Tongue (tissue), 3 donors: ENCODE measurements at places on chromosomes 6 and 20. TPM values are rescaled to one million over a fixed set of nuclear protein-coding genes. Genes with fewer than 3 reads are reported as not detected.

NCOA6 gene
- total RNA-seq, result 11.7 TPM

FOXC1 gene
- 9.1 TPM for total RNA-seq

ASIP gene
- not detected for total RNA-seq

PET117 gene
- total RNA-seq, result 11.8 TPM

HLA-DQB1 gene
- total RNA-seq, result not detected

GJA10 gene
- not detected for total RNA-seq

DNA sequence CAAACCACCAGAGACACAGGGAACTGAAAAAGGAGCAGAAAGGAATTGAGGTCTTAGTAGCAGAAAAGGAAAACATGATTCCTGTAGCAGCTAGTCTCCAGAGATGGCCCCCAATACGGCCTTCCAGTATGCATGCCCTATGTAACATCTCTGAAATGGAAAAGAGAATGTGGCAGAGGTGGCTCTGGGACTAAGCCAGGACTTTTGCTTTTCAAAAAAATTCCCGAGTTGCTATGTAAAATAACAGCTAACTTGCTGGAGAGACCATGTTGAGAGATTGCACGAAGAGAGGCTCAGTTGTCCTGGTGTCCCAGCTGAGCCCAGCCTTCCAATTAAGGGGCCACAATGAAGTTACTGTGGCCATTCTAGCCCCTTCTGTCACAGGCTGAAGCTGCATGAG is 27.7 kb downstream of the IL20RA start:
- DNase-seq, result no peak

- DNase-seq, result no peak
These were observed 466.0 kb downstream of the PRKN start for GRCh38 chr6:162261598-162261997.

- DNase-seq, result no peak
These were observed 206.6 kb downstream of the TASP1 start for GRCh38 chr20:13432126-13432525.

DNA sequence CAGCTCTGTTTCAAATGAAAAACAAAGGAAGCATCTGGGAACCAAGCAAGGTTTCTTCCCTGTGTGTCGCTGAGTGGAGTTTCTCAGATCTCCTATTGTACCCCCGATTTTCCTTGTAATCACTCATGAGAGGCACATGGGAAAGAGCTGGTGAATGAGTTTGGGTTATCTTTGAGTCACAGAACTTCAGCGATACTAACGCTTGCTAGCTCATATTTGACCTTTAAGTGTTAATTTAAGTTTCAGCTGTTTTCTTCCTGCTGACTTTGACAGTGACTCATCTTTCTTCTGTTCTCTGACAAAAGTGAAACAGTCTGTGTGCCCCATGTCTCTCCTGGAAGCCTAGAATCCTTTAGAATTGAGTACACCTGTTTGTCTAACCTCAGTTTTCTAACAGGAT is 261.1 kb upstream of the RGS17 start:
- no peak for DNase-seq

GRCh38 chr20:37523012-37523391 is 2.0 kb downstream of the NNAT start:
- no peak for DNase-seq

DNA sequence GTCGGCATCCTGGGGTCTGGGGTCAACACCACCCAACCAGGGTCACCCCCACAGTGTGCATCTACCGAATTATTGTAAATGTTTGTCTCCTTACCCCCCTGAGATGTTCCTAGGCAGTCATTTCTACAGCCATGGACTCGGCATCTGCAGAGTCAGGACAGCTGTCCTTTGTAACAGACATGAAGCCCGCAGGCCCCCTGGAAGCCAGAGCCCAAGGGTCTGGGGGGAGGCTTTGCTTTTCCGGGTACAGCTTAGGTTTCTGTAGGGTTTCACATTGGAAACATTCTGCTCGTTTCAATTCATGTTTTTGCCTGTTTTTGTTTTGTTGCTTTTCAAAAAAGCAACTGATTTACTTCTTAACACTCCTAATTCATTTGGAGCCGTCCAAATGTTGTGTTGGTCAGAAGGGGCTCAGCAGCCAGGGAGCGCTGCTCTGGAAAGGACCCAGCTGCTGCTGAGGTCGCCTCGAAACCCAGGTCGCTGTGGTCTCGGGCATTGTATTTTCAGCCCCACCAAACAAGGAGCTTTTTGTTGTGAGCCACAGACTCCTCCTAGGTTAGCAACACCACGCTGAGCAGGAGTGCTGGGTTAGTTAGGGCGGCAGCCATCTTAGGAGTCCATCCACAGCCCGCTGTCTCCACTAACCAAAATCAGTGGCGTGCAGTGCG is 160.4 kb downstream of the TMEM242 start:
- DNase-seq, result no peak
